ENCODE measurements at places on chromosomes 4 and X.

GRCh38 chrX:683576-683975, 53.0 kb downstream of the SHOX start:
- DNase-seq, result no peak

- no peak for DNase-seq
Observed at GRCh38 chr4:34170946-34171345, 2073.4 kb downstream of the ARAP2 start.

GRCh38 chr4:56038487-56039162, 89.9 kb downstream of the CEP135 start:
- no peak for DNase-seq

DNA sequence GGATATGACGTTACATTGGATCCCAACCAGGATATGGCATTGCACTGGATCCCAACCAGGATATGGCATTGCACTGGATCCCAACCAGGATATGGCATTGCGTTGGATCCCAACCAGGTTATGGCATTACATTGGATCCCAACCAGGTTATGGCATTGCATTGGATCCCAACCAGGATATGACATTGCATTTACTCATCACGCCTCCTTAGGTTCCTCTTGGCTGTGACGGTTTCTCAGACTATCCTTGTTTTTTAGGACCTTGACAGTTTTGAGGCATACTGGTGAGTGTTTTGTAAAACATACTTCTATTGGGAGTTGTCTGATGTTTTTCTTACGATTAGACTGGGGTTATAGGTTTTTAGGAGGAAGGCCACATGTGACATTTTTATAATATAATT, 5.4 kb upstream of the ACSL1 start:
- no peak for DNase-seq

DNA sequence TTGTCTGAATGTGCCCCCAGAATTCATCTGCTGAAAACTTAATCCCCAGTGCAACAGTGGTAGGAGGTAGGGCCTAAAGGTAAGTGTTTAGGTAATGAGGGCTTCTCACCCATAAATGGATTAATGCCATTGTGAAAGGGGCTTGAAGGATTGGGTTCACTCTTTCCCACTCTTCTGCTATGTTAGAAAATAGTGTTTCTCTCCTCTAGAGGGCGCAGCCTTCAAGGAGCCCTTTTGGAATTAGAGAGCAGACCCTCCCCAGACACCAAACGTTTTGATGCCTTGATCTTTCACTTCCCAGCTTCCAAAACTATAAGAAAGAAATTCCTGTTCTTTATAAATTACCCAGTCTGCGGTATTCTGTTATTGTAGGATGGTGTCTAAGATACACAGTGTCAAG, 706.4 kb downstream of the SMARCA1 start:
- DNase-seq, result no peak

- no peak for DNase-seq
Observed at GRCh38 chr4:37450309-37450708, 205.8 kb downstream of the NWD2 start.

- DNase-seq, result no peak
Observed at GRCh38 chr4:124954046-124954445, 241.5 kb upstream of the ANKRD50 start.

DNA sequence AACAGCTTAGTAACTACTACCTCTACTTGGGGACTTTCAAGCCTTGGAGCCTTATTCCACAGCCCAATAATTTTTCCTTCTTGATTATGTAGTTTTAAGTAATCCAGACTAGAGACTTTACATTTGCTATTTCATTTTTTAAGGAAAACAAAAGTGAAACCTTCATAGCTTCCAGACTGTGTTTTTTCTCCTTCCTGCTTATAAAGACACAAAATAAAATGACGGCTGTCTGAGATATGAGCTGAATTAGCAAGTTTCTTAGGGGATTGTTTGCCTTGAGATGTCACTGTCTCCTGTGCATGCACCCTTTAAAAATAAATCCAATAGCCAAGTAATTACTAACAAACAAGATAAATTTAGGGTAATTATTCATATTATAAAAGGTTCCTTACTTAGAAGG, 78.8 kb upstream of the PACRGL start:
- no peak for DNase-seq

GRCh38 chrX:14673764-14674163, 144.4 kb downstream of the GLRA2 start:
- DNase-seq, result no peak

GRCh38 chrX:15973299-15973698, 118.7 kb upstream of the AP1S2 start:
- no peak for DNase-seq

DNA sequence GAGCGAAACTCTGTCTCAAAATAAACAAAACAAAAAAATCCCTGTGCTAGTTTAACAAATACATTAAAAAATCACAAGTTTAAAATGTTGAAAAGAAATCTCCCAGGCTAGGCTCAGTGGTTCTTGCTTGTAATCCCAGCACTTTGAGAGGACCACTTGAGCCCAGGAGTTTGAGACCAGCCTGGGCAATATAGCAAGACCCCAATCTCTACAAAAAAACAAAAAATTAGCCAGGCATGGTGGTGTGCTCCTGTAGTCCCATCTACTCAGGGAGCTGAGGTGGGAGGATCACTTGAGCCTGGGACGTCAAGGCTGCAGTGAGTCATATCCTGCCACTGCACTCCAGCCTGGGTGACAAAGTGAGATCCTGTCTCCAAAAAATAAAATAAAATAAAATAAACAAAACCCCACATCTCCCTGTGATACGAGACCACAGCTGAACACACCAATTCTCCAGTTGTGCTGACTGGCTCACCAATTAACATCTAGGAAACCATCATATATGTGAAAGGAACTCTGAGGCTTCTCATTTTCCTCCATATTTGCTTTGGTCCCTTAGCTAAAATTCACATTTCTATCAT, 7.3 kb downstream of the RPS4X start:
- DNase-seq, result no peak

DNA sequence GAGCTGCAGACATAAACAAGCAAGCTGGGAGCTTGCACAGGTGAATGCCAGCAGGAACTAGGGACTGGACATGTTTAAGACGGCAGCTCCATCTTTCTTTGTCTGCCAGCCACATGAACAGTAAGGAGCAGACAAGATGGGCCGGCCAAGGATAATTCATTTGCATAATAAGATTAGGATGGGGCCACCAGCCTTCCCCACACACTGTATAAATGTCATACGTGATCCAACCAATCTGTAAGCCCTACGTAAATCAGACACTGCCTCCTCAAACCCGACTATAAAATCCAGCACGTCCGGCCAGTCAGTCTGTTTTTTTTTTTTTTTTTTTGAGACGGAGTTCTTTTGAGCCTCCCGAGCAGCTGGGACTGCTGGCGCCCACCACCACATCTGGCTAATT, 75.6 kb upstream of the BOD1L1 start:
- no peak for DNase-seq

GRCh38 chr4:42216664-42217063, 64.2 kb upstream of the BEND4 start:
- no peak for DNase-seq

GRCh38 chr4:40423735-40424134, 88.6 kb downstream of the CHRNA9 start:
- DNase-seq, result no peak

DNA sequence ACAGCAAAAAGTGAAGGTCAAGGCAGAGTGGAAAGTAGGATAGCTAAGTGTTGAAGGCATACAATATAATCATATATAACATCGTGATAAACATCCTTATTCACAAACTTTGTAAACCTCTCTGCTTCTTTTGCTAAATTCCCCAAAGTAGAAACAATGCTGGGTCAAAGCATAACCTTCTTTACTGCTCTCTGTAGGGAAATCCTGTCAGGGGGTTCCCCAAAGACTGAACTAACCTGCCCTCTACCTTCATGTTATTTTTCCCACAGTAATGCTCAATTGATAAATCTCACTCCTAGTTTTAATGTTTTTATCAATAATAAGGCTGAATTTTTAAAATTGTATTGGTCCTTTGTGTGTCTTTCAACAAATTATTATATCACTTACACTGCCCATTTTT, 55.7 kb downstream of the DCHS2 start:
- DNase-seq, result no peak

- DNase-seq, result no peak
Observed at GRCh38 chrX:65866146-65866545, 173.7 kb downstream of the VSIG4 start.

DNA sequence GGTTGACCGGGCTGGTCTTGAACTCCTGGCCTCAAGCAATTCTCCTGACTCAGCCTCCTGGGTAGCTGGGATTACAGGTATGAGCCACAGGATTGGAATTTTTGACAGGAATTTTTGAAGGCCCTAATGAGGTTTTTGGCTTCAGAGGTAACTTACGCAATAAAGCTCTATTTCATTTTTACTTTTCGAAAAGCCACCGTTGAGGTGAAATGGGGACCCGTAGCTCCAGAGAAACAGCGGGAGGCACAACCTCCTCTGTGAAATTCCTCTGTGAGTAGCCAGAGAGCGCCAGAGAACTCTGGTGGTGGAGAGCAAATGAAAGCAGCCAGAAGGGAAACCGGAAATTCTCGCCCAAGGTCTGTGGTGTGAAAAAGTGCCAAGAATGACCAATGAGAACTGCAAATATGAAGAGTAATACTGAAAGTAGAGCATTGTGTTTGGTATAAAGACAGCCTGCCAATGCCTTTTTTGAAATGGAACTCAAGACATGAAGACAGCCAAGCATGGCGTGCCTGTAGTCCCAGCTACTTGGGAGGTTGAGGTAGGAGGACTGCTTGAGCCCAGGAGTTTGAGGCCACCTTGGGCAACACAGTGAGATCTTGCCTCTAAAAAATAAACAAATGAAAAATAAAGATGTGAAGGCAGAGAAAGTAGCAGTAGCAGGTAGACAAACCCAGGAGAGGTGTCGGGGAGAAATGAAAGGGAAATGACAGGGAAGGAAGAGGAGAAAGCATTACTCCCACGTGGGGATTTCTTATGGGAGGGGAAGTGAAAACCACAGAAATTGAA, 33.0 kb upstream of the TMEM131L start:
- peak; percentile 22 for DNase-seq

- no peak for DNase-seq
Observed at GRCh38 chr4:118180776-118181175, 146.5 kb downstream of the NDST3 start.

GRCh38 chr4:107913283-107913899, 18.0 kb upstream of the CYP2U1 start:
- no peak for DNase-seq

- DNase-seq, result no peak
Observed at GRCh38 chr4:110108422-110108821, 90.0 kb downstream of the ELOVL6 start.

Measured in stimulated activated CD8-positive, alpha-beta memory T cell treated with anti-CD3 and anti-CD28 coated beads, Interleukin-4, amount 100 ng/mL, for 1 hour (primary cell).